Right renal cortex interstitium (tissue), 3 donors: ENCODE measurements at places on chromosomes 5 and 9. TPM values are rescaled to one million over a fixed set of nuclear protein-coding genes. Genes with fewer than 3 reads are reported as not detected.

- no peak for DNase-seq
Observed at GRCh38 chr9:124423155-124423554, 7.9 kb upstream of the PSMB7 start.

DNA sequence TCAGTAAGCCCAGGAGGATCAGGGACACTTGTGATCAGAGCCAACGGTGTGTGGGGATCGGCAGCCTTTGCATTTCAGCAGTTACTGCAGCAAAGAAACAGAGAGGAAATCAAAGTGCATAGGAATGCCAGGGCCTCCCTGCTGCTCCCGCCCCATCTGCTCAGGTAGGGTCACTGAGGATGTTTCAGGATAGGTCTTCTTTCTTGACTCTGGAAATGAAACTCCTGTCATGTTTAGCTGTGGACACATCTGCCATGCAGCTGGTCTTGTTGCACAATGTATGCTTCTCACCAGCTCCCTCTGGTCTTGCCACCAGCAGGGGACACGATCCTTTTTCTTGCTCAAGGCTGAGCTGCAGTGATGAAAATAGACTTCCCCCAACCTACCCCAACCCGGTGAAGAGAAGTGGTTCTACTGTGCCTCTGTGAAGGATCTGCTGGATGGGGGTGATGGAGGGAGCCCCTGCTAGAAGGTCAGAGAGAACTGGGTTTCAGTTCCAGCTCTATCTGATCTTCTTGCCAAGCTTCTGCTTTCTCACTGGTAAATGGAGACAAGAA lies 185.2 kb upstream of the KLF4 start:
- no peak for DNase-seq

GRCh38 chr5:6135977-6136376 lies 242.4 kb downstream of the MED10 start:
- no peak for DNase-seq

GRCh38 chr5:26003966-26004365 lies 1034.4 kb downstream of the CDH9 start:
- DNase-seq = no peak

DNA sequence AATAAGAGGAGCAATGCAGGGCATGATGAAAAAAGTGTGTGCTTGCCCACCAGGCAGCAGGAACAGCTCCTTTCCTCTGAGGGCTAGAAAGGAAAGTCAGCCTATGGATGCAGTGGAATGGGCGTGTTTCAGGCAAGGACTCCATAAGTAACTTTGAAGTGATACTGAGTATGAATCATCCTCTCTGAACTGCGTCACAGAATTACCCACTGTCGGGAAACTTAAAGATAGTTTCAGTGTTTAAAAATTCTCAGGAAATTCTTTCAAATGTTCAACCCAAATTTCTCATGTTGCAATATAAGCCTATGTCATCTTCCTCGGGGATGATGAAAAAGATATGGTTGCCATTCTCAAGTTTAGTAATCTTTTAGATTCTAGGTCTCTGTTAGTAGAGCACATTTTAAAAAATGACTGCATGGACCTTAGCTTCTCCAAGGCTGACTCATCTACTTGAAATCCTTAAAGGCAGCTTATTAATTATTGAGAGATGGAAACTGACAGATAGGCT lies 27.7 kb downstream of the PTCD2 start:
- no peak for DNase-seq

DNA sequence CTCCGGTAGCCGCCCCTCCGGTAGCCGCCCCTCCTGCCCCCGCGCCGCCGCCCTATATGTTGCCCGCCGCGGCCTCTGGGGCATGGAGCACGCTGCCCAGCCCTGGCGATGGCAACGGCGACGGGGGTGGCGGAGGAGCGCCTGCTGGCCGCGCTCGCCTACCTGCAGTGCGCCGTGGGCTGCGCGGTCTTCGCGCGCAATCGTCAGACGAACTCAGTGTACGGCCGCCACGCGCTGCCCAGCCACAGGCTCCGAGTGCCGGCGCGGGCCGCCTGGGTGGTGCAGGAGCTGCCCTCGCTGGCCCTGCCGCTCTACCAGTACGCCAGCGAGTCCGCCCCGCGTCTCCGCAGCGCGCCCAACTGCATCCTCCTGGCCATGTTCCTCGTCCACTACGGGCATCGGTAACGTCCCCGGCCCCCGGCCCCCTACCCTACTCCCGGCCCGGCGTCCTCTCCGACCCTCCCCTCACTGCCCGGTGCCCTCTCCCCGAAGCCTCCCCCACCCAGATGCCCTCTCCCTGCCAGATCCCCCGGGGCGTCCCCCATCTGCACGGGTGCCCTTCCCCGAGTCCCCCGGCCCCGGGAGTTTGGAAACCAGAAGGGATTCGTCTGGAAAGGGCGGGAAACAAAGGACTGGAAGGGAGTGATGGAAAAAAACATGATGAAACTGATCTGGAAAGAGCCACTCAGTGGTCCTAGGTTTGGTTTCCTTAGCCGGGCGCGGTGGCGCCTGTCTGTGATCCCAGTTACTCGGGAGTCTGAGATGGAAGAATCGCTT lies 417 bp downstream of the SRD5A1 start:
- no peak for DNase-seq

DNA sequence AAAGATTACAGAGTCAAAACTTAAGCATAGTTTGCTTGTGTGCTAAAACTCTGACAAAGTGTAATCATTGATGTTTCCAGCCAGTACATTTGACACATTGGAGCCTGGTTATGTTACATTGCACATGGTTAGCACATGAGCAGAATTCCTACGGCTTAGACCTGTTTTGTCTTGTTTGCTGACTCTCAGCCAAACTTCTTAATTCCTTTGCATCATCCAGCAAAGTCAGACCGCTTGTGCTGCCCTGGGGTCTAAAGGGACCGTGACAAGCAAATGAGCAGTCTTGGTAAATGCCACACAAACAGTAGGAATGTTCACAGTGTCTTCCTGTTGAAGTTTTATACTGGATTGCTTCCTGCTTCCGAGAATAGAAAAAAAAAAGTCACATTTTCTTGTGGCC lies 72.0 kb upstream of the ENTREP1 start:
- DNase-seq = no peak

DNA sequence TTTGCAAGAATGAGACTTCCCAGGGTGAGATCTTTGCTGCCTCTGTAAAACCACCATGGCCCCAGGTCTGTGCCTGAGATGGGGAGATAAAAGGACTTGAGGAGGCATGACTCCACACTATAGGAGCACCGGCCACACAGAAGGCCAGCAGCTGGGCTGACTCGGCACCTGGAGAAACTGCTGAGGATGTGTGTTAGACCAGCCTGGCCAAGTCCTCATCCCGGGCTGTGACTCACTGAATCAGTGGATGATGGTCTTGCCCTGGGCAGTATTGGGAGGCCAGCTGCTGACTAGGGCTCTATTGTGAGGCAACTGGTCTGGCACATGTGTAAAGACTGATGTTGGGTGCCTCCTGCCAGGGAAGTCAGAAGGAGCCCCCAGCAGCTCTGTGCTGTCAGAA lies 286.2 kb downstream of the ACTL7B start:
- no peak for DNase-seq

DNA sequence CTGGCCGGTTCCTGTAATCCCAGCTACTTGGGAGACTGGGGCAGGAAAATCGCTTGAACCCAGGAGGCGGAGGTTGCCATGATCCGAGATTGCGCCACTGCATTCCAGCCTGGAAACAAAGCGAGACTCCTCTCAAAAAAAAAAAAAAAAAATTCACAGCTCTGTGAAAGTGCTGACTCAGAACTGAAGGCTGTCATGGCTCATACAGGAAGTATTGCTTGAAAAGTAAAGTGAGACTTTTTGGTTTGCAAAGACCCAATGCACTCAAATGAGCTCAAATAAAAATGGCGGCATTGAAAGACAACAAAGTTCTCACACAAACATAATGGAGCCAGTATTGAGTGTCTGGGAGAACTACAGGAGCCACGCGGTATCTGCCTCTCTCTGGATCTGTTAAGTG lies 202.1 kb downstream of the FBXL7 start:
- no peak for DNase-seq

- no peak for DNase-seq
Observed at GRCh38 chr9:78783743-78784142, 486.8 kb downstream of the PSAT1 start.

DNA sequence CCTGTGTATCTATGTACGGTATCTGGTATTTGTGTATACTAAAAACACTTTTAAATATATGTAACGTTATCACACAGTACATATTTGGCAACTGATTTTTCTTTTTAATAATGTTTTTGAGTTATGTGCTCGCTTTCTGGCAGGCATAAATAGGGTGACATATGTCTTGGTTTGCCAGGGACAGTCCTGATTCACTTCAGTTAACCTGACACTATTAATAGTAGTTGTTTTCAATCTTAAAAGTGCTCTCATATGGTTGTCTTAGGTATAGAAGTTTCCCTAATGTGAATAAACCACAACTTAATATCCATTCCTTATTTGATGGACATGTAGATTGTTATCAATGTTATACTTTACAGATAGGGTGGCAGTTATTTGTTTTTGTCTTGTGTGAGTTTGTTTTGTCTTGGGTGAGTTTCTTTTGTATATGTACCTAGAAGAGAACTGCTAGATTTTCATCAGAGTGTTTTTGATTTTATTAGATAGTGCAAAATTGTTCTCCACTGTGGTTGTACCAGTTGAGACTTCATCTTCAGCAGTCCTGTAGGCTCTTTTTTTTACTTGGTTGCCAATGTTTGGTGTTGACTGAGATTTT lies 7.9 kb downstream of the G3BP1 start:
- no peak for DNase-seq

DNA sequence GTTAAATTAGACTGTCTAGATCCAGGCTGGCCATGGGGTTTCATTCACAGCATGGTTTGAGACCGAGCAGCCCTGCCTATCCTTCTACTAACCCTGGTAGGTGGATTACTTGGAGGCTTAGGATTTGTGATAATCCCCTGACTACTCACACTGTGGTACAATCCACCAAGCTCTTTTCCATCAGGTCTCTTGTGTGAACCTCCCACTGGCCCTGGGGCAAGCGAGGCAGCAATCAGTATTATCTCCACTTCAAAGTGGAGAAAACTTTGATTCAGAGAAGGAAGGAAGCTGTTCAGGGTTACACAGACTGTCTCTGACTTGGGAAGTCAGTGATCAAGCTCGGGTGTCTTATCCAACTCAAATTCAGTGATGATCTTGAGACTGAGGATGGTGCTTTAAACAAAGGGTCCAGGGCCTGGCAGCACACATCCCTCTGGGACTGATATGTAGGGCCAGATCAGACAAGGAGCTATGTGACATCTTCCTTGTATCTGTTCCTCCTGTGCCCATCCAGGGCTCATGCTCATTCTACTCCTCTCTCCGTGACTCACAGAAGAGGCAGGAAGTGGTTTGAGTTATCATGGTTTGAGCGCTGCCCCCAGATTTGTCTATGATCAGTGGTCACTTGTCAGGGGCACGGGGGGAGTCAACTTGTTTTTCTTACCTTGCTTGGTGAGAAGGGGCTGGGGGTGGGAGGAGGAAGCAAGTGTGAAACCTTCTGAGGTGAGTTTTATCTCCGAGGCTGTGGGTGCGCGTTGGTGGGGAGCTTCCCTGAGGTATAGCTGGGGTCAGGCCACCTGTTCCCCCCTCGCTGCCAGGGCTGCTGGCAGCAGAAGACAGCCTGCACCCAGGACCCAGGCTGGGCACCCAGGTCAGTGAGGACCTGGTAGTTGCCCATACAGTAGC lies 48.6 kb downstream of the RGS3 start:
- DNase-seq = no peak

DNA sequence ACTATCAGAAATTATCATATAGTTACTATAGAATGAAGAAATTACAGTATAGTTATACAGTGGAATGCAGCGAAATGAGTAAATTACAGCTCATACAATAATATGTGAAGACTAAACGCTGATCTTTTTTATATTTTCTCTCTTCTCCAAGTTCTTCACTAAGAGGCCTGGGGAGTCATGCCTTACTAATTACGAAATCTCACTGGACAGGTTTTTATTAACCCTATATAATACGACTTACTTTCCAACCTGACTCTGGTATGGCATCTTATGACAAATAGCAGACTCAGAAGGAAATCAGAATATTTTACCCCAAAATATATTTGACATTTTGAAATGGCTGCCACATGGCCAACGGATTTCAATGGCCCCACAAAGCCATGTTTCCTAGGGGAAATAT lies 9.1 kb downstream of the CARNMT1 start:
- DNase-seq = no peak

DNA sequence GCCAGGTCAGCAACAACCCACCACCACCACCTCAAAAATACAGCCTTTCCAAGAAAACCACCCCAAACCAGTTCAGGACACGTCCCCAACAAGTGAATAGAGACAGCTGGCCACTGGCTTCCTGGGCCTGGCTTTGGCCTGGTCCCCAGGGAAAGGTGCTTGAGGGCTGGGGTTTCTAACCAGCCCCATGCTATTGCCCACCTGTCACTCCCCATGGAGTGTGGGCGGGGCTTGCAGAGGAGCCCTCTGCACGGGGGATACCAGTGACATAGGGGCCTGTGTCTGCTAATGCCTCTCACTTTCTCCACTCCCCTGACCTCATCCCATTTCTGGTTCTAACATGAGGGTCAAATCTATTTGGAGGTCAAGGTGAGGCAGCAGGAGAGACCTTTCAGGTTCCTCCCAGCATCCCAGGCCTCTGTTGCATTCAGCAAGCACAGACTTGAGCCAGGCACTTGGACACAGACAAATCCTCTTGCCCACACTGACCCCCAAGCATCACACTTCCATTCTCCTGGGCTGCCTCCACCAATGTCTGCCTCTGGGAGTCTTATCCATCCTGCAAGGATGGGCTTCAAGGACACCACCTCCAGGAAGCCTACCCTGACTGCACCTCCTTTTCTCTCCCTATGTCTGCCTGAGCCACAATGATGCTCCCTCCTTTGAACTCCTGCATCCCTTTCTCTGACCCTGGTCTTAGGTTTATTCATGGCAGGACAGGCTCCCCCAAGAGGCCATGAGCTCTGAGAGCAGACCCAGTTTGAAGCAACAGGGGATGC lies 16.1 kb upstream of the TTLL11 start:
- no peak for DNase-seq

GRCh38 chr9:27460226-27461023 lies 63.7 kb upstream of the IFNK start:
- DNase-seq = no peak

- DNase-seq = no peak
Observed at GRCh38 chr5:121976979-121977378, 15.2 kb downstream of the SRFBP1 start.

The ARAP3 gene
- polyA plus RNA-seq = 15.9 TPM

The GPX8 gene
- 84.0 TPM for polyA plus RNA-seq

The RMRP gene
- polyA plus RNA-seq = not detected

The CAMK4 gene
- 4.0 TPM for polyA plus RNA-seq

The COL5A1 gene
- polyA plus RNA-seq = 77.2 TPM

The BTNL8 gene
- 0.54 TPM for polyA plus RNA-seq
